Kidney epithelial cell (primary cell): ENCODE measurements at places on chromosomes 16 and 17. TPM values are rescaled to one million over a fixed set of nuclear protein-coding genes. Genes with fewer than 3 reads are reported as not detected.
A peak's percentile ranks its signal among the peaks of the same experiment; 100 is the strongest.

- DNase-seq = peak; percentile 61
Measured at GRCh38 chr16:51374346-51374745, 223.3 kb upstream of the SALL1 start.

DNA sequence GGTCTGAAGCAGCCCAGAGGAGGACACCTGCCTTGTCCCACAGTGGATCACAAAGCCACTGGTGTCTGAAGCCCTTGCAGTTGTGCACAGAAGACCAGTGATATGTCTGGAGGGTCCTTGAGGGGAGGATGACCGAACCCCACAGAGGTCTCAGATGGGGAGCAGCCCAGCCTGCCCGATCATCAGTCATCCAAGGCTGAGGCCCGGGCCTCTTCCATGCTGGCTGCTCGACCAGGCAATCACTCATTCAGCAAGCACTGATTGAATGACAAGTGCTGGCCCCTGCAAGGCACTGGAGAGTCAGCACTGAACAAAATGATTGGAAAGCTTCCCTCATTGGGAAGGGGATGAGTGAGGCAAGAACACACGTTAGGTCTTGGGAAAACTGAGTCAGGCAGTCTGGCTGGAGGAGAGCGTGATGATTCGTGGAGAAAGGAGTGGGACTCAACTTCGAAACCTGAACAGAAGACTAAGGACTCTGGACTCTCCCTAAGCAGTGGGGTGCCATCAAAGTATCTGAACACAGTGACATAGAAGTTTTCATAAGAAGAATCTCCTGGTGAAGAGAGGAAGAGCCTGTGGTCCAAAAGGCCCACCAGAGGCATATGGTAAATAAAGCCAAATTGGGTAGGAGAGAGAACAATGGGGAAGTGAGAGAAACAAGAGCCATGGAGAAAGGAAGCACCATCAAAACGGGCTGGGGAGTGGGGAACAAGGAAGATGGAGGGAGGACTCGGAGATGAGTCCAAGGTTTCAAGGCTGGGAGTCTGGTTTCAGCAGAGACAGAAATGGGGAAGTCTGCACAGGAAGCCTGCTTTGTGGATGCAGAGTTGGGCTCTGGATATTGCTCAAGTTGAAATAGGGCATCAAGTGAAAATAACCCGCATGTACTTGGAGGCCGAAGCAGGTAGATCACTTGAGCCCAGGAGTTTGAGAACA is 10.2 kb downstream of the PIK3R5 start:
- no peak for DNase-seq

- no peak for DNase-seq
Measured at GRCh38 chr17:38353086-38353604, 1.5 kb downstream of the SOCS7 start.

- no peak for DNase-seq
Measured at GRCh38 chr17:58969156-58969555, 137.5 kb downstream of the TRIM37 start.

ATP2A3 gene
- 11.1 and 13.3 TPM in 2 replicates for total RNA-seq

- DNase-seq = no peak
Measured at GRCh38 chr17:8154608-8155155, 2.5 kb upstream of the PER1 start.

- no peak for DNase-seq
Measured at GRCh38 chr16:74304835-74305176, 8.2 kb downstream of the PSMD7 start.

RHBDL3 gene
- not detected in 2 replicates for total RNA-seq

HLF gene
- 0.25 and 0.34 TPM in 2 replicates for total RNA-seq

- DNase-seq = no peak
Measured at GRCh38 chr16:88806491-88807111, 3.0 kb downstream of the CDT1 start.

ZCCHC14 gene
- total RNA-seq = 34.6 and 41.6 TPM in 2 replicates

CCDC200 gene
- total RNA-seq = not detected in 2 replicates

GRCh38 chr16:88195911-88196465 is 186.8 kb upstream of the ZNF469 start:
- DNase-seq = no peak

- no peak for DNase-seq
Measured at GRCh38 chr16:57988929-57989328, 11.5 kb downstream of the ZNF319 start.

DNA sequence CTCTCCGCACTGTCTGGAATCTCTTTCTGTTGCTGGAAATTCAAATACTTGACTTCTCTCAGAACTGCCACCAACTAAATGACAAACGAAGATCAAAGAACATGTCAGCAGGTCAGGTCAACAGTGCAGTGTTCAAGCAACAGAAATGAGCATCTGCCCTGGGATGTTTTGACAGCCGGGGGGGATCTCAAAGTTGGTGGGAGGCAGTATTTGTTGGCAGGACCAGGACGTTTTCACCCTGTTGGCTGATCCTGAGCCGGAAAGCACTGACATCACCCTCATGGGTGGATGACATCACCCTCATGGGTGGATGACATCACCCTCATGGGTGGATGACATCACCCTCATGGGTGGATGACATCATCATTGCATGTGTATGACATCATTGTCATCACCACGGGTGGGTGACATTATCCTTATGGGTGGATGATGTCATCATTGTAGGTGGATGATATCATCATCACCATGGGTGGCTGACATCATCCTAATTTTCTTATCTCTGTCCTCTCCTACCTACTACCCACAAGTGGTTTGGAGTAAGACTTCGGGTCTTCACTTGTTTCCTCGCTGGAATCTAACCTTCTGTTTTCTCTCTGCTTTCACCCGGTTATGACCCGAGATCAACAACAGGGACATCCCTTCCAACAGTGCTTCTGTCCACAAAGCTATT is 18.9 kb downstream of the DNAH17 start:
- DNase-seq = no peak

CRYBA1 gene
- not detected in 2 replicates for total RNA-seq

- no peak for DNase-seq
Measured at GRCh38 chr17:50428831-50429424, 2.9 kb downstream of the ACSF2 start.

TPSG1 gene
- not detected in 2 replicates for total RNA-seq

DNA sequence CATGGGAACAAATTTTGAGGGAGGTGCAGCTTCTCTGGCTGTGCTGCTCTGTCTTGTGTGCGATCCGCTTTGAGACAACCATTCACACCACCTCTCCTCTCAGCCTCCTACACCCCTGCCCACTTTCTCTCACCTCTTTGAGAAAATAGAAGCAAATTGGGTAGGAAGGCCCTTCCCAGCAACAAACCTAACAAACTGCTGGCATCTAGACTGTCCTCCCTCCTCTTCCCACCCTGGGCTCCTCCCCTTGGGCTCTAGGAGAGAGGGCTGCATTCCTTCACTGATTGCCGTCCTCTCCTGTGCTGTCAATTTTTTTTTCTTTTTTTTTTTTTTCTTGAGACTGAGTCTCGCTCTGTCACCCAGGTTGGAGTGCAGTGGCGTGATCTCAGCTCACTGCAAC is 13.5 kb downstream of the CDIPT start:
- no peak for DNase-seq

- no peak for DNase-seq
Measured at GRCh38 chr16:2845116-2845515, 12.9 kb downstream of the PRSS22 start.

VPS35 gene
- 128 and 147 TPM in 2 replicates for total RNA-seq

ELMO3 gene
- total RNA-seq = 5.2 and 5.9 TPM in 2 replicates
